Activated CD8-positive, alpha-beta T cell treated with anti-CD3 and anti-CD28 coated beads, Interleukin-2, amount 10 ng/mL, durations not matched to agents 7 days and 5 days (primary cell): ENCODE measurements at places on chromosomes 2 and 18.

- H3K4me1 ChIP-seq: no peaks in the 10 kb centered on the region
- H3K27ac ChIP-seq: no peak overlapping the region
Observed at GRCh38 chr2:73135236-73135635, 22.5 kb upstream of the RAB11FIP5 start.

DNA sequence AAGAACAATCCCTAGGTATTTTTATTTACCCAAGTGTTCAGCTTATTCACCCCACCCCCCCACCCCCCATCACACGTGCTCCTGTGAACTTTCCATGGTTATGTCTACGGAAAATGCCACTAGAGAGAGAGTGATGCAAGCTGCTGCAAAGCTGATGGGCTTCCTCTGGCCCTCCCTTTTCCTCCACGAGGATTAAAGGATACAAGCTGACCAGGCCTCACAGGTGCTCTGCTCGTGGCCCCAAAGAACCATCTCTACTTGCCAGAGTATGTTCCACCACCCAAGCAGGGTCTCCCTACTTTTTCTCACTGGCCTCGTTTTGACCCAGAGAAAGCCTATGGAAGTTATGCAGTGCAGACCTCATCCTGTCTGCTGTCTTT is 342.6 kb downstream of the CELF4 start:
- H3K4me3 ChIP-seq: no peak overlapping the region
- no peaks in the 10 kb centered on the region for H3K36me3 ChIP-seq
- H3K4me1 ChIP-seq: no peaks in the 10 kb centered on the region
- no peaks in the 10 kb centered on the region for H3K27me3 ChIP-seq
- H3K27ac ChIP-seq: no peak overlapping the region

DNA sequence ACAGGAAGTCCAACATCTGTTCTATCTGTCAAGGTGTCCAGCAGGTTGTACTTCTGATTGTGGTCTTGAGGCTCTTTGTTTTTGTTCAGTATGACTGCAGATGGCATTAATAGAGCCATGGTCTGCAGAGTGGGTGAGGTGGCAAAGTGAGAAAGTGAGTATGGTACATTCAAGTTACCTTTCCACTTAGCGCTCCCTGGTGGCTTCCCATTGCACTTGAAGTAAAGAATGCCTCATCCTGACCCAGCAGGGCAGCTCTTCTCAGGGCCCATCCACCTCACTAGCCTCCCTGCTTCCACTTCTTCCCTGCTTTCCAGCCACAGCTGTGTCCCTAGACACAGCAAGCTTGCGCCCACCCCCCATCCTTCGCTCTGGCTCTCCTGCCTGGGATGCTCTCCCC is 148.0 kb upstream of the ALPP start:
- no peaks in the 10 kb centered on the region for H3K36me3 ChIP-seq
- peaks cover 14% of the 10 kb centered on the region for H3K4me1 ChIP-seq
- no peak overlapping the region for H3K4me3 ChIP-seq
- DNase-seq: peak; percentile 49
- H3K27ac ChIP-seq: peak overlapping the region; percentile 5
- no peaks in the 10 kb centered on the region for H3K27me3 ChIP-seq

DNA sequence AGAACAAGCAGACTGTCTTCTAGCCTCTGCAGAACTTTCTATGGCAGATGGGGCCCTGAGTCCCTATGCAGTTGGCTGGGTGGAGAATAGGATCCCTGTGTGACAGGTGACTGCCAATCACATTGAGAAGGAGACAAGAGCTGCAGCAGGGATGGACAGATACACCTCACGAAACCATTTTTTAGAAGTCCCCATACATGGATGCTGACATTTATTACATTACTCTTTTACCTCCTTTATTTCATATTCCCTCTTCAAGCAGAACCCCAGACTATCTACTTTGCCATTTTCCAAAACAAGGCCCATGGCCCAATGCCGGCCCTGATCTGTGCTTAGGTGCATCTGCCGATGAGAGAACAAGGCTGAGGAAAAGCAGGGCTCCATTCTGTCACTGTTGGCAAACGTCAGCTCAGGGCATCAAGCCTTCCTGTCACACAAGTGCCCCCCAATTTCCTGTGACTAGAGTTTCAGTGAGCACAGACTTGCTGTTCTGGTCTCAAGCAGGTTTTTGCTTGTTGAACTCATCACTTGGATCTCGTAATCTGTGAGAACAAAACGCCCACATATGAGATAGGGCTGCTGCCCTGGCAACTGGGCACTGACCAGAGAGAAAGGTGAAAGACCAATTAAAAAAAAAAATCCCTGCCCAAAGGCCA is 35.8 kb downstream of the LOXHD1 start:
- peaks cover 49% of the 10 kb centered on the region for H3K4me1 ChIP-seq
- H3K4me3 ChIP-seq: no peak overlapping the region
- H3K36me3 ChIP-seq: peaks cover 7% of the 10 kb centered on the region
- H3K27me3 ChIP-seq: peaks cover 2% of the 10 kb centered on the region

- DNase-seq: no peak
- H3K27ac ChIP-seq: no peak overlapping the region
- no peak overlapping the region for H3K4me3 ChIP-seq
- no peaks in the 10 kb centered on the region for H3K27me3 ChIP-seq
- peaks cover 21% of the 10 kb centered on the region for H3K4me1 ChIP-seq
- peaks cover 18% of the 10 kb centered on the region for H3K36me3 ChIP-seq
Observed at GRCh38 chr2:165877565-165878550, 75.7 kb downstream of the TTC21B start.

GRCh38 chr2:26971911-26972786 is 1.7 kb downstream of the MAPRE3 start:
- no peak overlapping the region for H3K27ac ChIP-seq
- peaks cover 11% of the 10 kb centered on the region for H3K4me1 ChIP-seq
- H3K4me3 ChIP-seq: no peak overlapping the region
- no peaks in the 10 kb centered on the region for H3K36me3 ChIP-seq

DNA sequence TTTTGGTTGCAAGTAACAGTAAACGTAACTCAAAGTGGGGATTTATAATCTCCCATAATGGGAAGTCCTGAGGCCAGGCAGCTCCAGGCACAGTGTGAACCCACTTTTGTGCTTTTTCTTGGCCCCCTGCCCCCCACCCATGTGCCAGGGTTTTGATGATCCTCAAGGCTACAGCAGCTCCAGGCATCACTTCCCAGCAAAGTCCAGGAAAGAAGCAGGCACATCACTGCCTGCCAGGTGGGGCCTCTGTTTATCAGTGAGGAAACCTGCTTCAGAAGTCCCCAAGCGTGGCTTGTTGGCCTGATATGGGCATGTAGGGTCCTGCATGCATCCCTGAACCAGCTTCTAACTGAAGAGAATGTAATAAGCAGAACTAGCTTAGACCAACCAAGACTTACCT is 299.2 kb upstream of the SKOR2 start:
- no peak overlapping the region for H3K27ac ChIP-seq
- no peaks in the 10 kb centered on the region for H3K4me1 ChIP-seq
- H3K4me3 ChIP-seq: no peak overlapping the region
- DNase-seq: no peak
- no peaks in the 10 kb centered on the region for H3K36me3 ChIP-seq

DNA sequence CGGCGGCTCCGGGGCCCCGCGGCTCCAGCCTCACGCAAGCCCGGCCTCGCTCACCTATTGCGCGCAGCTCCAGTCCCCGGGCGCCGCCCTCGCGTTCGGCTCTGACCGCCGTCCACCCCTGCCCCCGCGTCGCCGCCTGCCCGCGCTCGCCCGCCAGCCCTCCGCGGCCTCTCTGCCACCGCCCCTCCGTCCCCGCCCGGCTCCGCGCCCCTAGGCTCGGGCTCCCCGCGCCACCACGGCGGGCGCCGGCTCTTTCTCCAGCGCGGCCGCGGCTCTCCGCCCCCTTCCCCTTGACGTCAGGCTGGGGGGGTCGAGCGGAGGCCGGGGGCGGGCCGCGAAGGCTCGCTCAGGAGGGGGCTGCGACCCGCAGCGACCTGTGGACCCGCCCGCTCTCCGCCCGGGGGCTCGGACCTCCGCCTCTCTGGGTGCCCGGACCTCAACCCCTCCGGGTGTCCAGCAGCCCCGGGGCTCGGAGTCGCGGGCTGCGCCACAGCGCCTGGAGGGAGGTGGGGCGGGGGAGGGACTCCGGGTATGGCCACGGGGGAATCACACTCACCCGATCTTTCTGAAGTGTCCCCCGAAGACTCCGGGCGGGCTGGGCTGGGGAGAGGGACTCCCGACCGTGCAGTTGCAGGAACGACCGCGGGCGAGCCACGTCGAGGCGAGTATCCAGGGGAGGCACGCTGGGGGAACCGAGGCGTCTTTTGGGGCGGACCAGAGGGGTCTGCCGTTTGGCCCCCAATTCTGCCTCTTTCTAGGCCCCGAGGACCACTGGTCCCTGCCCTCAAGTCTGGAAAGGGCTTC is at the start of gene SEMA4C:
Gene SEMA4C (minus strand): TSS at position 259 of the 804 bp plus-strand sequence. CDS start 2,194 bp downstream, outside the sequence.
- peak within 1 kb of the TSS; percentile 83 for H3K27ac ChIP-seq
- peaks cover 4% of the 10 kb centered on the region for H3K27me3 ChIP-seq
- peaks cover 14% of the 10 kb centered on the region for H3K36me3 ChIP-seq
- DNase-seq: peak; percentile 54
